Endothelial cell (in vitro differentiated cells): ENCODE measurements at places on chromosomes 7 and 10.

- DNase-seq: peak; percentile 38
- H3K36me3 ChIP-seq: peaks cover 6% of the 10 kb centered on the region
- no peak overlapping the region for H3K4me3 ChIP-seq
- H3K27me3 ChIP-seq: peaks cover 6% of the 10 kb centered on the region
- H3K4me1 ChIP-seq: peaks cover 7% of the 10 kb centered on the region
Observed at GRCh38 chr10:98262571-98262970, 5.4 kb downstream of the LOXL4 start.

DNA sequence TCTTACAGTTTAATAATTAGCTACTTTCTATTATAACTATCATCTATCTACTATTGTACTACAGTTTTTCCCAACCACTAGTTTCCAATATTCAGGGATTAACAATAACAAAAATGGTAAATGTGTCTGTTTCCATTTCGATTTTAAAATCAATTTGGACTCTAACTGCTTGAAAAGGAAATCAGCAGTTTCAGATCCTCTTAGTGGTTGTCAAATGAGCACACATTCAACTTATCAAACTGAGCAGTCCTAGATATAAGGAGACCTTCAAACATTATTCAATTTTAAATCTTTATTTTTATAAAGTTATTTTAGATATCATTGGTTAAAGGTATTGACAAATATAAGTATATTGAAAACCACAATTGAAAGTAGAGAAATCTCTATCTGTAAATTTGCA, 46.8 kb upstream of the CD36 start:
- no peaks in the 10 kb centered on the region for H3K27me3 ChIP-seq
- DNase-seq: no peak
- H3K4me1 ChIP-seq: peaks cover 3% of the 10 kb centered on the region
- no peaks in the 10 kb centered on the region for H3K36me3 ChIP-seq

DNA sequence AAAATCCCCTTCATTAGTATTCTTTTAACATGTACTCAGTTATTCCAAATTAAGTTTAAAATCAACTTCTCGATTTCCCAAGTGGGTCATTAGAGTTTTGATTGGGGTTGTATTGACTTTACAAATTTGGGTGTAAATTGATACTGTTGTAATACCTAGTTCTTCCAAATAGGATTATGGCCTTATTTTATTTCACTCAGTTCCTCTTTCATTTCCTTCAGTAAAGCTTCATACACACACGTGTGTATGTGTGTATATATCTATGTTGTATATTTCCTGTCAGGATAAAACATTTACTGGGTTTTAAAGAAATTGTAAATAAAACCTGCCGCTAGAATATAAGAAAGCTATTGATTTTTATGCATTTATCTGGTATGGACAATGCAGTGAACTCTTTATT, 15.9 kb downstream of the YME1L1 start:
- H3K27ac ChIP-seq: no peak overlapping the region
- DNase-seq: no peak
- H3K27me3 ChIP-seq: peaks cover 1% of the 10 kb centered on the region
- H3K4me1 ChIP-seq: no peaks in the 10 kb centered on the region
- H3K36me3 ChIP-seq: peaks cover 6% of the 10 kb centered on the region

DNA sequence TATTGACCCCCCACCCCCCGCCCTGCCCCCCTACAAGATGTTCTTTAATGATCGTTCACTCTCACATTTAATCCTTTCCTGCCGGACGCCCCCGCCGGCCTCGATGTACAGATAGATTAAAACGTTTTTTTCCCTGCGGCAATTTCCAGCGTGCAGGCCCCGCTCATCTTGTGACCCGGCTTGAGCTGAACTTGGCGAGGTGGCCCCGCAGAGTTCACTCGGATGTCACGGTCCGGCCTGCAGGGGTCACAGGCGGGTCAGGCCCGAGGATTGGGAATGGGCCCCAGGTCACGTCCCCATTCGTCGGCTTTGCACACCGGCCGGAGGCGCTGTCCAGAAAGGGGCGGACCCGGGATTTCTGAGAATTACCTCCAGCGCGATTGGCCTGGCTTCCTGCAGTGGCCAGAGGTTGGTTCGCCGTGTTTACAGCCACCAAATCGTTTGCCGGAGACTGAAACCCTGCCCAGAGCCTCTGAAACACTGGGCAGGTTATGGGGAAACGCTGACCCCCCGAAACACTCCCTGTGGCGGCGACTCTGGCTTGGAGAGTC, 1.9 kb upstream of the CYP26A1 start:
- DNase-seq: peak; percentile 47
- H3K4me3 ChIP-seq: peak overlapping the region; percentile 78

DNA sequence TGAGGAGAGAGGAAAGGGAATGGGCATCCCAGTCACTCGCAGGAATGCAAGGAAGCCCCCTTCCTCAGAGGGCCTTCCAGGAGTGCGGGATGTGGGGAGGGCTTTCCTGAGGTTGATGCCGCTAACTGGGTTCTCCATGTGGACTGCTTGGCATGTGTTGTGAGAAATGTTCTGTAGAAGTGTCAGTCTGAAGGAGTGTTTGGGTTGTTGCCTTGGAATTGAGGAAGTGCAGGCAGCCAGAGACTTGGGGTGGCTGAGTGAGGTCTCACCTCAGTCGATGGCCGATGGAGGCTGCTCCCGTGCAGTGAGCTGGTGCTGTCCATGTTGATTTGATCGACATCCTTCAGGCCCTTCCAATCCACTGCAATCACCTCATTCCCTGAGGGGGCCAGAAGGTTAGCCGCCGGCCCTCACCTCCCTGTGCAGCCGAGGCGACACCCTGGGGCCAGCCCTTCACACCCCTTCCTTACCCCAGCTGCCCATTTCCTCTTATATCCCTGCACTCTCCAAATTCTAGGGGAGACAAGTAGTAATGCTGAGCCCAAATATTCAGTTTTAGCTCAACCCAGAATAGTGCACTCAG, 2.7 kb downstream of the FAM131B start:
- H3K27me3 ChIP-seq: peaks cover 23% of the 10 kb centered on the region
- no peak overlapping the region for H3K4me3 ChIP-seq
- DNase-seq: no peak
- H3K27ac ChIP-seq: no peak overlapping the region
- H3K36me3 ChIP-seq: peaks cover 8% of the 10 kb centered on the region

- no peak overlapping the region for H3K27ac ChIP-seq
- H3K4me3 ChIP-seq: no peak overlapping the region
- H3K4me1 ChIP-seq: no peaks in the 10 kb centered on the region
- DNase-seq: no peak
- H3K36me3 ChIP-seq: no peaks in the 10 kb centered on the region
- H3K27me3 ChIP-seq: no peaks in the 10 kb centered on the region
Observed at GRCh38 chr10:5343979-5344378, 20.8 kb upstream of the UCN3 start.
